T-helper 1 cell (primary cell): ENCODE measurements at places on chromosomes 16 and 17.
A peak's percentile ranks its signal among the peaks of the same experiment; 100 is the strongest.

DNA sequence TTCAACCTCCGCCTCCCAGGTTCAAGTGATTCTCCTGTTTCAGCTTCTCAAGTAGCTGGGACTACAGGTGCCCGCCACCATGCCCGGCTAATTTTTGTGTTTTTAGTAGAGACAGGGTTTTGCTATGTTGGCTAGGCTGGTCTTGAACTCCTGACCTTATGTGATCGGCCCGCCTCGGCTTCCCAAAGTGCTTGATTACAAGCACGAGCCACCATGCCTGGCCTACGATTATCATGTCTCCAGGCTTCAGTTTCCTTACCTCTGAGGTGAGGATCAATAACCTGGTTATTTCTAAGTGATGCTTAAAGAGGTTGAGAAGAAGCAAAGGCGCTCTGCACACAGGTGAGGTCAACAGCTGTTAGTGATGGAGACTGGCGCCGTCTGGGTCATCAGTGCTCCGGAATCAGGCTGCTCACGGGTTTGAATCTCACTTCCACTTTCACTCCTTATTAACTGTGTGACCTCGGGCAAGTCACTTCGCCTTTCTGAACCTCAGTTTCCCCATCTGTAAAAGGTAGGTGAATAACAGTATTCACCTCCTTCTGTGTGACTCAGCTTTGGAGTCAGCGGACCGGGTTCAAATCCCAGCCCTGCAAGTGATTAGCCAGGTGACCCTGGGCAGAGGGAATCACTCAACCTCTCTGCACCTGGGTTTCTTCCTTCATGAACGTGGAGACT is 745 bp upstream of the ABCC1 start:
- no peak for DNase-seq

GRCh38 chr17:18380471-18381157 is 3.0 kb downstream of the EVPLL start:
- no peak for DNase-seq

DNA sequence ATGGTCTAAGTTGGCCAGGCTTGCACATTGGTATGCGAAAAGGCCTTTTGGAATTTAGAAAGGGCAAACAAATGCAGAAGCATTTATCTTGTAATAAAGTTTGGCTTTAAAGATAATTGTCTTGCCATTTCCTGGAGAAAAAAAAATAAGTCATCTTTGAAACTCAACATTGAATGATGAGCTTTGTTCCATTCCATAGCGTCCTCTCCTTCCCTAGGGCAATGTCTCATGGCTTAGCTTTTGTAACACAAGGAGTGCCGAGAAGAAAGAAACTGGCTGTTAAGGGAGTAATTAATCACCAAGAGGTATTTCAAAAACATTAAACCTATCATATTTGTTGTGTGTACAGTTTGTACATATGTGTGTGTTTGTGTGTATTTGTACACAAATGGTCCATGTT is 372.3 kb downstream of the NPIPA8 start:
- DNase-seq, result no peak

DNA sequence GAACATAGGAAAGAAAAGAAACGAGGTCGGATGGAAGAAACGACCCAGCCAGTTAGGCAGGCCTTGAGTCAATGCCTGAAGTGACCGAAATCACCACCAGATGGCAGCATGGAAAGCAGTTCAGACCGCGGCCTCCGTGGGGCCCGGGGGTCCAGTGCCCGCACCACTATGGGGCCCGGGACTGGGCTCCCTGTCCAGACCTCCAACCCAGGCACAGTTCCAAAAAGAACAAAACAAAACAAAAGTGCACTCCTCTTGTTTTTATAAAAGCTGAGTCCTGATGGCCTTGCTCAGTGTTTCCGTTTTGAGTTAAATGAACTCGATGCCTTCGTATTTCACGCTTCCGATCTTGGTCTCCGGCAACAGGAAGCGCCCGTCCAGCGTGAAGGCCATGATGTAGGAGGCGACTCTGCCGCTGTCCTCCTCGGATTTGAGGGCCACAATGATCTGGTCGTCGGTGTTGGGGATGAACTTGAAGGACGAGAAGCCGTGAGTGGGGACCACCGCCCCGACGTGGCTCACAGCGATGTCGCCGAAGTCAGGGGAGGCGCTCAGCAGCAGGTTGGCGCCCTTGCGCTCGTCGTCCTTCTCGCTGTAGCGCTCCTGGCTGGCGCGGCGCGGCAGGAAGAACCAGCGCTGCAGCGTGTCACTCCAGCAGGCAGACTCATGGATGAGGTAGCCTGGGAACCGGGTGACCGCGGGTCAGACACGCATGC is 13.7 kb upstream of the LGALS3BP start:
- DNase-seq, result peak; percentile 32

DNA sequence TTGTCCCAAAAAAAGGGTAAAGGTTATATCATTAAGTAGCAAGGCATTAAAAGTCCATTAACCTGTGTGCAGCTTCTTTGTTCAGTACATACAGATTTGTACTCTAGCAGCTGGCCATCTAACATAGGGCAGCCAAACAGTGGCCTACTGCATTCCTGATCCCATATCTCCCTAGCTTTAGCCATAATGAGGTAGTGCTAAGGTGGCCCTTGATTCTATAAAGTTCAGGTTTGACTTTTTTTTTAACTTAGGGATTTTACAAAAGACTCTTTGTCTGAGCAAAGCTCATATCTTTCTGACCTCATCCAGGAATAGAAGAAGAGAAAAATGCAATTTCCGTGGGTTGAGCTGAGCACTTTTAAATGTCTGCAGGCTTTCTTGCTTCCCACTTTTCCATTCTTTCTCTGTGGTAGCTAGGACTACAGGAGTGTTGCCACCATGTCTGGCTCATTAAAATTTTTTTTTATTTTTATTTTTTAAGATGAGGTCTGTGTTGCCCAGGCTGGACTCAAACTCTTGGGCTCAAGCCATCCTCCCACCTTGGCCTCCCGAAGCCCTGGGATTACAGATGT is 19.5 kb upstream of the CDC6 start:
- DNase-seq, result no peak

GRCh38 chr17:60656499-60656898 is 21.2 kb upstream of the BCAS3 start:
- DNase-seq, result no peak

DNA sequence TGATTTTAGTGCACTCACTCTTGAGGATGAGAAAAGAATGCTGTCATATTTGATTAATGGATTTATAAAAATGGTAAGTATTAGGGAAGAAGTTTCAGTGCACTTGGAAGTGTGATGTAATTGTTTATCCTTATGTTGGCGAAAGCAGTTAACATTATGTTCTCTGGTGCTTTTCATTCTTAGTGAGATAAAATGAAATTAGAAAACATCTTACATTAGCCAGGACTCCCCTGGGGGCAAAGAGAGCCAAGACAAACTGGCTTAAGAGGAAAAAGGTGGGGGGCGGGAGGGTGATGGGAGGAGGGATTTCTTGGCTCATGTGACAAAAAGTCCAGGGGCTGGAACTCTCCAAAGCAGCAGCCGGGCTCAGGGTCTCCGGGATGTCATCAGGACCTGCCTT is 73.2 kb downstream of the KNOP1 start:
- no peak for DNase-seq

GRCh38 chr17:72710834-72711233 is 381.7 kb downstream of the SLC39A11 start:
- no peak for DNase-seq

GRCh38 chr17:59439262-59439661 is 107.8 kb downstream of the YPEL2 start:
- no peak for DNase-seq

GRCh38 chr17:42422412-42422957 is 571 bp downstream of the CAVIN1 start:
- DNase-seq, result peak; percentile 23

GRCh38 chr16:7304279-7304678 is 28.4 kb upstream of the RBFOX1 start:
- no peak for DNase-seq

DNA sequence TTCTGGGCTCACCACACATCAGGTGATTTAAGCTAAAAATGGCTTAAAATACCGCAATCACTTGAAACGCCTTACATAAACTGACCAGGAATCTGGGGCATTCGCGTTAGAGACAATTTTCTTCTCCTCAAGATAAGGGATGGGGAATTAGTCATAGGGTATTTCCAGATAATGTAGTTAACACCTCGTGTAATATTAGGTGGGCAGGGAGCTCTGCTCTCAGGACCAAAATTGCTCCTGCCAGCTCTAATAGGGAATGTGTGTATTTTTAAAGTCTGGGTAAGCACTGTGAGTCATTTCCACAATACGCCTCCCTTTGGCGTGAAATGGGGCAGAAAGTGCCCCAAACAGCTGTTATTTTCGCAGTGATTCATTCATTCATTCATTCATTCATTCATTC is 408.6 kb downstream of the MAF start:
- no peak for DNase-seq

DNA sequence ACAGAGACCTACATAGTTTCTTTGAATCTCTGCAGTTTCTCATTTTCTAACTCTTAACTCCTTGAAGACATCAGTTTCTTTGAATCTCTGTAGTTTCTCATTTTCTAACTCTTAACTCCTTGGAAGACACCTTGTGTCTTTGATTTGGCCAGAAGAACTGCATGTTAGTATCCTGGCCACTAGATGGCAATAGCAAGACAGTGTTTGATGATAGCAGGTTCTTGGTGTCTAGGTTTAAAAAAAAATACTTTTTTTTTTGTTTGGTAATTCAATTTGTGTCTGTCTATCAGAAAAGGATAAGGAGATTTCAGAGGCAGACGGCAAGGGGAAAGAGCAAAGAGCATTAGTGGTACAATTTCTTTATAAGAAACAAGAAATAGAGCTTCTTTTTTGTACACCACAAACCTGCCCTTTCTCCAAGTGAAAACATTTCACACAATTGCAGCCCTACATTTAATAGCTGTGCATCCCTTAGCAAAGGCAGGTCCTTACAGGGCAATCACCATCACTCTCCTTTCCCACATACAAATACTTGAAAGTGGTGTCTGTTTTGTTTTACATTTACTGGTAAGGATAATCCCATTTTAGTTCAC is 1324.9 kb upstream of the CDH8 start:
- peak; percentile 2 for DNase-seq

- DNase-seq, result no peak
These were observed 787 bp upstream of the CCL3L1 start for GRCh38 chr17:36197387-36197703.

- DNase-seq, result no peak
These were observed 13.7 kb downstream of the MXRA7 start for GRCh38 chr17:76696763-76697701.

GRCh38 chr16:28923652-28924398 is 1.2 kb downstream of the RABEP2 start:
- no peak for DNase-seq

GRCh38 chr16:55810451-55810961 is 22.4 kb downstream of the CES1 start:
- DNase-seq, result no peak

- no peak for DNase-seq
These were observed 71.7 kb downstream of the PRKCB start for GRCh38 chr16:23907457-23907902.

DNA sequence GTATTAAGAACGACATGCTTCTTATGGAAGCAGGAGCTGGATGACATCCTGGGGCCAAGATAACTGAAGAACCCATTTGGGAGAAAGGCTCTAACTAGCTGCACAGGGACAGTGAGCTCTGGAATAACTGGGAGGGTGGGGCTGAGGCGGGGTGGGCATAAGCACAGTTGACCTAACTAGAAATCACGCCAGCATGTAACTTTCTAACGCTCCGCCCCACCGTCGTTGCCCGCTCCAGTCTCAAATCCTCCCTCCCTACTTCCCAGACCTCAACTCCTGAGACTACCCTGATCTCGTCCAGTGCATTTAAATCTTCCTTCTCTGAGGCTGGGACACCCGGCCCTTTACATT is 436 bp downstream of the PHB1 start:
- DNase-seq, result no peak

- DNase-seq, result no peak
These were observed 399.1 kb upstream of the CDH5 start for GRCh38 chr16:65967376-65967775.

GRCh38 chr17:50514936-50515702 is 6.9 kb downstream of the MYCBPAP start:
- no peak for DNase-seq

GRCh38 chr17:61415374-61416210 is 15.9 kb downstream of the TBX2 start:
- DNase-seq, result no peak

DNA sequence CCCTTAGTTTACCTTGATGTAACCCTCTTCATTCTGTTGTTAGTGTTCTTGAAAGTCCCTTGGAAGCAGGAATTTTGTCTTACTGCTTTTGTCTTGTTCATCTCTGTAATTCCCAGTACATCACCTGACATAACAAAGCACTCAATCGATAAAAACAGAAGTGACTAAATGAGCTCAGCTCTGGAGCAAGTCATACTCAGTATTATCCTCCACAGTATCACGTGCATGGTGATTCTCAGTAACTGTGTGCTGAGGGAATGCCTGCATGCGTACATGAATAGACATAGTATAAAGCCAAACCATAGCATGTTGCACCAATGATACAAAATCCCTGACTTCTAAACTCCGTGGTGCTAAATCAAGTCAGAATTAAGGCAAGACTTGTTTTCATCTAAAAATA is 7.2 kb downstream of the KRT38 start:
- no peak for DNase-seq

GRCh38 chr16:827513-827912 is 27.0 kb upstream of the GNG13 start:
- DNase-seq, result no peak

GRCh38 chr16:2473999-2474876 is 689 bp upstream of the TBC1D24 start:
- DNase-seq, result peak; percentile 40

- peak; percentile 73 for DNase-seq
These were observed 887 bp upstream of the LASP1 start for GRCh38 chr17:38868817-38869525.

DNA sequence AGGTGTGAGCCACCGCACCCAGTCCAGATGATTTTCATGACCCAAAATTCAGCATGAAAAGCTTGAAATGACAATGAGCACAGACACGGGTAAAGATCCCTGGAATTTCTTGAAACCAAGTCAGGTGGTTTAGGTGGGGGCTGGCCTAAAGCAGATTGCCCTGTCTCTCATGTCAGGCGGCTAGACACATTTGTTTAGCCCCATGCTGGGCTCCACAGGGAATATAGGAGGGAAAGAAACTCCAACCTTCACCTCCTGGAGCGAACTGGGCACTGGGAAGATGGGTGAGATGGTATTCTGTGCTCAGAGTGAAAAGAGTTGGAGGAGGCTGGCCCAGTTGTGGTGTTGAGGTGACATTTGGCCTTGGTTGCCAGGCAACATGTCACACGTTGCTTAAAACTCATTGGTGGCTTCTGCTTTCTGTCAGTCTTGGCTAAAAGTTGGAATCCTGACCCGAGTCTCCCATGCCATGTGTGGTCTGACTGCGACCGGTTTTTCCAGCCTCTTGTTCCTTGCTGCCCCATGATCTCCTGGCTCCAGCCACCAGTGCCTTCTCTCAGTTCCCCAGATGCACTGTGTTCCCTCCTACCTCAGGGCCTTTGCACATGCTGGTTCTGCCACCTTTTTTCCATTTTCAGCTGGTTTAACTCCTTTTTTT is 113.7 kb downstream of the ABCC6 start:
- DNase-seq, result no peak

- DNase-seq, result no peak
These were observed 447.0 kb downstream of the SHISA9 start for GRCh38 chr16:13348416-13348815.

- DNase-seq, result no peak
These were observed 4.6 kb downstream of the SMCR8 start for GRCh38 chr17:18319604-18320256.

- no peak for DNase-seq
These were observed 33.4 kb downstream of the ZZEF1 start for GRCh38 chr17:4109449-4109848.
